Upper lobe of right lung (tissue), 1 donor: ENCODE measurements at places on chromosomes 6 and 20.

- H3K27me3 ChIP-seq: peaks cover 14% of the 10 kb centered on the region
- no peak overlapping the region for H3K27ac ChIP-seq
- no peak overlapping the region for H3K4me3 ChIP-seq
- no peaks in the 10 kb centered on the region for H3K4me1 ChIP-seq
- no peaks in the 10 kb centered on the region for H3K36me3 ChIP-seq
- DNase-seq: no peak
Measured at GRCh38 chr20:2578475-2579192, 42.3 kb downstream of the TMC2 start.

DNA sequence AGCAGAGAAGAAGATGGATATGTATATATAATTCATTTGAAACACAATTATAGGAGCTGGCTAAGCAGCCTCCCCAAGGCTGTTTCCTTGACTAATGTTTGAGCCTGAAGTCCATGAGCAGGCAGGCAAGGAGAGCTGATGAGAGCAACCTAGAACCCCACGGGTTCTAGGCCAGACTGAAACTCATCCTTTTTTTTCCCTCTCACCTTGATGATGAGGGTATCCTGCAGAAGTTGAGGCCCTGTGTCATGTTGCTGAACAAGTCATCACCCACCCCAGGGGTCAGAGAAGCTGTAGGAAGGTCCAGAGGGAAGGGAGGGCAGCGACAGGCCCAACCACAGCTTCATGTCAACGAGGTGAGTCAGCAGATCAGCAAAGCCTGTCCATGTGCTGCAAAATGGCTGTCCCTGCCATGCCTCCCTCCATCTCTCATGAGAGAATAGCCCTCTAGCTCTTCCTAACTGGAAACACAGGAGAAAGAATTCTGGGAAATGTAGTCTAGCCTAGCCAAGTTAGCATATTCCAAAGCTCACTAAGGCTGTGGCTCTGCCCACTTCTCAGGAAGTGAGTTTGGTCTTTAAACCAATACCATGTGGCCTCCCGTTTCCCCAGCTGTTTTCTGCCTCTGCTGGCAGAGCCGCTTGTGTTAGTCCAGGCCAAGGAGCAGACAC lies 91.3 kb upstream of the DTNBP1 start:
- H3K36me3 ChIP-seq: no peaks in the 10 kb centered on the region
- no peaks in the 10 kb centered on the region for H3K4me1 ChIP-seq
- H3K27me3 ChIP-seq: no peaks in the 10 kb centered on the region
- DNase-seq: no peak
- H3K27ac ChIP-seq: no peak overlapping the region
- H3K4me3 ChIP-seq: no peak overlapping the region

DNA sequence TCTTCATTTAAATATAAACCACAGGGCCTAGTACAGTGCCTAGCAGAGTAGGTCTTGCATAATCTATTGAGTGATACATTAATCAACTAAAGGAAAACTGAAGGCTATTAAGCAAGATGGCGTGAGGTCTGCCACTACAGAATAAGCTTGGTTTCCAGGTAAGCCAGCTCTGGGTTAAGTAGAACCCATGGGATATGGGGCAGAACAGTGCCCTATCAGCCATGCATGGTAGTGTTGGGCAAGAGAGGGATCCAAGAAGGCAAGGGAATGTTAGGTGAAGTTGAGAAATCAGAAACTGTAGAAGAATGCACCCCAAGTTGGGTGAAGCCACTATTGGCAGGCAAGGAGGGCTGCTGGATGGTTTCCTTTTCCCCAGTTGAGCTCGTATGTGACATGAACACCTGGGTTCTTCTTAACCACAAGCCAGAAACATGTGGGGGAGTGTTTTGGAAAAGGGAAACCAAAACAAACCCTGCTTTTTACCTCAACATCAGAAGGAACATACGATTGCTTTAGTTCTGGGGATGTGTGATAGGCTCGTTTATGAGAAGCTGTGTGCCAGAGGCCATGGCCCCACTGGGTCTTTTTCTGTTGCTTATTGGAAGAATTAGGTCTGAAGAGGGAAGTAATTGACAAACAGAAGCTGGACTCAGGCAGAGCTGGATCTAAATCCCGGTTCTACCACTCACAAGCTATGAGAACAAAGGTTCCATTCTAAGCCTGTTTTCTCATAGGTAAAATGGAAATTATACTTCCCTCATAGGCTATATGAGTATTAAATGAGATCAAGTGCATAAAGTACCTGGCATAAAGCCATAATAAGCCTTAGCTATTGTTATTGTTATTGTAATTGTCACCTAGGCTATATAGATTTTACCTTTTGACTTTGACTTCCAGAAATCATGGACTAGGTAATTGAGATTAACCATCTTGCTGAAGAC lies 33.5 kb downstream of the NEDD9 start:
- peak overlapping the region; percentile 7 for H3K27ac ChIP-seq
- peaks cover 53% of the 10 kb centered on the region for H3K36me3 ChIP-seq
- H3K27me3 ChIP-seq: no peaks in the 10 kb centered on the region
- H3K4me3 ChIP-seq: no peak overlapping the region
- H3K4me1 ChIP-seq: peaks cover 97% of the 10 kb centered on the region

DNA sequence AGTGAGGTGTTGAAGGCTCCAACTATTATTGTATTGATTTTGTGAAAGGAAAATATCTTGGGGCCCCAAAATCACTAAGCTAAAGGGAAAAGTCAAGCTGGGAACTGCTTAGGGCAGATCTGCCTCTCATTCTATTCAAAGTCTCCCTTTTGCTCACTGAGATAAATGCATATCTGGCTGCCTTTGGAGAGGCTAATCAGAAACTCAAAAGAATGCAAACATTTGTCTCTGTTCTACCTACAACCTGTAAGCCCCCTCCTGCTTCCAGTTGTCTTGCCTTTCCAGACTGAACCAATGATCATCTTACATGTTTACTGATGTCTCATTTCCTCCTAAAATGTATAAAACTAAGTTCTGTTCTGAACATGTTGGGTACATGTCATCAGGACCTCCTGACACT lies 125.9 kb downstream of the HTR1B start:
- H3K36me3 ChIP-seq: no peaks in the 10 kb centered on the region
- no peak overlapping the region for H3K27ac ChIP-seq
